ENCODE measurements at places on chromosomes 7 and 10.
A peak's percentile ranks its signal among the peaks of the same experiment; 100 is the strongest.

DNA sequence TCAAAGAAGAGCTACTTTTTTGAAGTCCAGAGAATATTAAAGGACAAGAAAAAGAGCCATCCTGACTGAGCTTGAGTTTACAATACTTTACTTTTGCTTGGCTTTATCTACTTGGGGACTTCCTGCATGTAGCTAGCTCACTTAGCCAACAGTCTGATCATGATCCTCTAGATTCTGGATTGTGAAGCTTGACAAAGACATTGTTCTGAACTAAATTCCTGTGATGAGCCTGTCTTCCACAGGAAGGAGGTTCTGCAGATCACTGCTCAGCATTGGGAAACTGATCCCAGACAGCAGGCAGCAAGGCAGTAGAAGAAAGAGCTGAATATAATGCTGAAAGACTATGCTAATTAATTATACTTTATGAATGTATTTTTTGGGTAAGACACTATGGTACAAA lies 296.4 kb downstream of the DGKB start:
- no peak for DNase-seq

DNA sequence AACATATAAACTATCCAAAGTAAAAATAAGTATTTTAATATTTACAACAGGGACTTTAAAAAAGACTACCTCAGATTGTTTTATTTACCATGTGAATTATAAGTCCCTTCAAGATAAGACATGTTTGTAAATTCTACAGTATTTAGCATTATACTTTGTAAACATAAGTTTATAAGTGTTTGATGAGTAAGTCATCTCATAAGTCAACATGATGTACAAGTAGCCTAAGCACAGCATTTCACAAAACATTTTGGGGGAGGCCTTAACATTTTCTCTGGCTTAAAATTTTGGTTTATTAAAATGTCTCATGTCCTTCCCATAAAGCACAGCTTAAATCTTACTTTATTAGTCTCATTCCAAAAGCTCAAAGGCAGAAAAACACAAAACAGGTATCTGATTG lies 15.4 kb downstream of the EPC1 start:
- no peak for DNase-seq

DNA sequence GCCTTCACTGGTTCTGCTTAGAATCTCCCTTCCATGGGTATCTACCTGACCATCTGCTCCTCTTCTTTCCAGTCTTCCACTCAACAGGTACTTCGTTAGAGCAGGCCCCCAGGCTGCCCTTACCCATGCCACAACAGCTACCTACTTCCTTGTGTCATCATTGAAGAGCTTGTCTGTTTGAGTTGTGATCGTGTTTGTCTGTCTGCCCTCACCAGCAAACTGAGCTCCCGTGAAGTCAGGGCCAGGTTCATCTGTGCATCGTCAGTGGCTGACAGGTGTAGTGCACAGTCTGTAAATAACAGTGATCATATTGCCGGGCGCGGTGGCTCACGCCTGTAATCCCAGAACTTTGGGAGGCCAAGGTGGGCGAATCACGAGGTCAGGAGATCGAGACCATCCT lies 5.0 kb downstream of the NIPSNAP2 start:
- DNase-seq, result no peak

DNA sequence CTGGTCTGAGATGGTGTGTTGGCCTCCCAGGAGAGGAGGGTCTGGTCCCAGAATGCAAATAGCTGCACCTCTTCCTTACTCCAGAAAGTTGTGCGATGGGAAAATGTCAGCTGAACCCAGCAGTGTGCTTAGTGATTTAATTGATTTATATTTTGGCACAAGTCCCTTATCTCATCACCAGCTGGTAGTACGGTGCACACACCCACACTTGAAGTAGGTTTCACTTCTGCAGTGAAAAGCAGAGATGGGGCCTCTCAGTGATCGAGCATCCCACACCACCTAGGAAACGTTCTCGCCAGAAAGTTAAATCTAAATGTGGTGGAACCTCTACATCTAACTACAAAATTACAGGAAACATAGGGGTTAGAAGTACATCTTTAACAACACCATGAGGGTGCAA lies 80.4 kb downstream of the UBE3C start:
- no peak for DNase-seq

DNA sequence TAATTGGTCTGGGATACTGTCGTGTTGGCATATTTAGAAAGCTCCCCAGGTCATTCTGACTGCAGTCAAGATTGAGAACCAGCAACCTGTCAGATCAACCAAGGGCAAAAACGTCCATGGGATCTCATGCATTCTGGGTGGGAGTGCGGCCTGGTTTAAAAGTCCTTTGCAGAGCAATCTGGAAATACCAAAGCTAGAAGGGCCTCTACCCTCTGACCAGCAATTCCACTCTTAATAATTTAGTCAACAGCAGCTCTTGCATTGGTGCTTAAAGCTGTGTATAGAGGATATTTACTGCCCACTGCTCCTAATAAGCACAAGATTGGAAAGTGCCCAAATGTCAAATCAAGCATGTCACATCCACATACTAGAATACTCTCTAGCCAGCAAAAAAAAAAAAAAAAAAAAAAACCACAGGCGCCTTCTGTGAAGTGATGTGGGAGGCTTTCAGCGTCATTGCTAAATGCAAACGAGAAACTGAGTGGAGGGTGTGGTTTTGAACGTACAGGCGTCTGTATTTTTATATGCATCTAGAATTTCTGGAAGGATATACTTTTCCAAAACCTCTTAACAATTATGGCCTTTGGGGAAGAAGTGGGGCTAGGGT lies 44.8 kb upstream of the HSPA12A start:
- no peak for DNase-seq

- DNase-seq, result peak; percentile 74
Observed at GRCh38 chr7:102912742-102913141, at the start of gene LRRC17. TSS of gene LRRC17 (plus strand) at chr7:102913000. CDS start at chr7:102933914, 20,914 bp downstream.

- no peak for DNase-seq
Observed at GRCh38 chr10:127197154-127197432, 702 bp upstream of the INSYN2A start.

- DNase-seq, result no peak
Observed at GRCh38 chr7:39541511-39541910, 24.7 kb upstream of the YAE1 start.

DNA sequence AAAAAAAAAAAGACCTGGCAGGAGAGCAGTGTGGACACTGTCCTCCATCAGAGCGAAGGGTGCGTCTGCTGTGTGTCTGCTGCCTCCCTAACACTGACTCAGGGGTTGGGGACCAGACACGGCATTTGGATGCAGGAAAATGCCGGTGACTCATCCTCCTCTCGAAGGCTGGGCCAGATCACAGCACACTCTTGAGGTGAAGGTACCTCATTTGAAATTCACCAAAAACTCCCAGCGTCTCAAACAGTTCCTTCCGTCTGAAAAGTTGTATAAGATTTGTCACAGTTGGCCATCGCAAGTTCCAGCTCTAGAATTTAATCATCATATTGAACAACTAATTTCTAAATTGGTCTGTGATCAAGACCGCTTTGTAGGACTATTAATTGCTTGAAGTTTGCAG lies 118.1 kb upstream of the LYZL2 start:
- no peak for DNase-seq

DNA sequence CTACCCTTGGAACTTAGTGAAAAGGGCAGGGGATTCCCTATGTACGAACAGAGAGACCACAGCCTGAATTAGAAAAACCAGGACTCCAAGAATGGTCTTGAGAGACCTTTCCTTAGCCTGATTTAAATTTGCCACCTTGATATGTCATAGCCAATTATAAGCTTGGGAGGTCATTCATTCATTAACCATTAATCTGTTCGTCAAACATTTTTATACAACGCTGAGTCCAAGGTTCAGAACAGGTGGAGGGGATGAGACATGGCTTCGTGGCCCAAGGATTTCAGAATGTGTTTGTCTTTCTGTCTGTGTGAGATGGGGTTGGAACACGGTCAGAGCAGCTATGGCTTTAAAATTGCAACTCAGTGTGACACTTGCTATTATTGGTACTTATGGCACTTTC lies 158.0 kb downstream of the PAXIP1 start:
- DNase-seq, result no peak

DNA sequence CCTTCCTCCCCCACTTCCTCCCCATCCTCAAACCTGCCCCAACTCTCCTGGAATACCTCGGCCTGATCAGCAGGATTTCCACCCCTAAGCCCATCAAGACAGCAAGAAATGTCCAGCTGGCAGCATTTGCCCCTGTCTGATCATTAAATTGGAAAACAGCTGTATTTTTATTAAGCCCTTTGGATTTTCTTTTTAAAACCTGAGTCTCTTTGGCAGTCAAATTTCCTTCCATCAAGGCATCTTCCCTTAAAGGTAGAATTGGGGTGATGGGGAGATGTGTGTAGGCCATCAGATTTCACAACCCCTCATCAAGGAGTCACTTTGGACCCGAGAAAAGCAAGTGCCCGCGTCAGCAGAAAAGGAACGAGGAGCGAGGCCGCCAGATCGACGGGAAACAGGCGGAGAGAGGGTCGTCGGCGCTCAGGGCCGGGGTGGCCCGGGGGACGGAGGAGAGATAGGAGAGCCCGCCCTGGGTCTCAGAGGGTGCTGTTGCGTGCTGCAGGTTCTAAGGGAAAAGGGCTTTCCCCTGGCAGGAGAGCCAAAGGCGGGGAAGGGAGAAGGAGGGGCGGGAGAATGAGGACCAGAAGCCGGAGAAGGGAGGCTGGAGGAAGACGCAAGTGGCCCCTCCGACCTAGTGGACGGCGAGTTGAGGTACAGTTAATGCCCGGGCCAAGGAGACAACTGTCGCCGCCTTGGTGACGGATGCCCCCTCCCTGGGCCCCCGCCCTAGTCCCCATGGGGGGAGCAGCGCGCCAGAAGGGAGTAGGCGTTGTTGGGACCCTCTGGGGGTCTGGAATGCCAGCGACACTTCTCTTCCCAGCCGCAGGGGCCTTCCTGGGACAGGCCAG lies 11.5 kb upstream of the GATA3 start:
- DNase-seq, result no peak

GRCh38 chr10:127561647-127562046 lies 12.5 kb downstream of the NPS start:
- no peak for DNase-seq

GRCh38 chr10:131701131-131701947 lies 199.5 kb upstream of the PPP2R2D start:
- no peak for DNase-seq

GRCh38 chr7:52249741-52250140 lies 785.7 kb upstream of the POM121L12 start:
- DNase-seq, result no peak

GRCh38 chr7:44882899-44883298 lies 2.4 kb downstream of the PURB start:
- DNase-seq, result no peak

DNA sequence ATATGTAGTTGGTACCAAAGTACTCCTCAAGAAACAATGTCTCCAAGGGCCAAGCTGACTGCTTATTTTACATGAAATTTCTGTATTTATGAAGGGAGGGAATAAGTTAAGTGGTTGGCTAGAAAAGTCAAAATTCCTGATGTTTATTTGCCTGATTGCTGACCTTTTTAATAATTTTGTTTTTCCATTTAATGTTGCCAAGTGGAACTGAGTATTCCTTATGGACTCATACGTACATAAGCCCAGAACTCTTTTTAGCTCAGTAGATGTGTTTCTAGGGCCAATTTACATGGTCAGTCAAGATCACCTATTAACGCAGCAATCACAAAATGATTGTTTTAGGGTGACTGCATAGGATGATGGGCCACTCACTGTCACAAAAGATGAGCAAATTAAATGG lies 78.3 kb upstream of the FZD8 start:
- no peak for DNase-seq

- no peak for DNase-seq
Observed at GRCh38 chr7:37570145-37570544, 113.4 kb upstream of the GPR141 start.

GRCh38 chr7:105990727-105991453 lies 27.8 kb downstream of the CDHR3 start:
- DNase-seq, result no peak

GRCh38 chr10:21065621-21066248 lies 168.6 kb upstream of the NEBL start:
- no peak for DNase-seq

GRCh38 chr7:42262964-42263363 lies 26.0 kb upstream of the GLI3 start:
- no peak for DNase-seq

DNA sequence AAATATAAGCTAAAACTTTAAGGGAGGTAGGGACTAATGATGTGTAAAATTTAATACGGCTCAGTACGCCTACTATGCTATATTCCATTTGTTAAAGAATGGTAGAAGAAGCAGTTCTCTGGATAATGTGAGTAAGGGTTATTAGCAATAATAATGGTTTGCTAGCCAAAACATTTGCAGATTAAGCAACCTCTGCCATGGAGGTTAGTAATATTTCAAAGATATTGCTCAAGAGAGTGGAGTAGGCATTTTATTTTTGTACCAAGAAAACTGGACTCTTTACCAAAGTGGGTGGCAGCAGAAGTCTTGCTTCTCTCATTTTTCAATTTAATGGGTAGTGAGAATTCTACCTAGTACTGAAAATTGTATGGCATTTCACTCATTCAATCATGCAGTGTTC lies 158.9 kb upstream of the TMEM106B start:
- no peak for DNase-seq

DNA sequence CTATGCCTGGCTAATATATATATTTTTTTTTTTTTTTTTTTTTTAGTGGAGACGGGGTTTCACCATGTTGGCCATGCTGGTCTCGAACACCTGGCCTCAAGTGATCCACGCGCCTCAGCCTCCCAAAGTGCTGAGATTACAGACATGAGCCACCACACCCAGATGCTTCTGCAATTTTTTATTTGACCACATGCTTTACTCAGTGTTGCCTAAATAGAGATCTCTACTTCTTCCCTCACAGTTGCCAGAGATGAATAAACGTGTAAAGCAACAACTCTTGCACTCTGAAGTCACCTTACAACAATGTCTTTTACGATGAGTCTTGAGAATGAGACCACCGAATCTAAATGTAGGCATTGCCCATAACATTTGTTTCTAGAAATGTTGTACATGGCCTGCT lies 107.9 kb upstream of the FRMD4A start:
- DNase-seq, result no peak

DNA sequence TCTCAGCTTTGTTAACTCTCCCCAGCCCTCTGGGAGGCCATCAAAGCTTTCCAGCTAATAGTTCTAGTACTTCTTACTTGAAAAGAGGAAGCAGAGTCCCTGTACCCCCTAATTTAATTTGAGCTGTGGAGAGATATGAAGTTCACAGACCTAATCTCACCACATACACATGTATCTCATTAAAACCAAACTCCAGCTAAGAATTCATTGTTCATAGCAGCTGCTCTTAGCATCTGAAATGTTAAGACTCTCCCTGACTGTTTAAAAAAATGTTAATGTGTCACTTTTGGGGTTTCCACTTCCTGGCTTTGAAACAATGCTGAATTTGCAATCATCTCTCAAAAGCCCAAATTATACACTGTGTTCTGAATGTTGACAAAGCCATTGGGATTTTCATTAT lies 16.2 kb upstream of the MRC1 start:
- no peak for DNase-seq

All from fibroblast of the conjunctiva (primary cell).